ENCODE measurements at places on chromosomes 6 and 20.

DNA sequence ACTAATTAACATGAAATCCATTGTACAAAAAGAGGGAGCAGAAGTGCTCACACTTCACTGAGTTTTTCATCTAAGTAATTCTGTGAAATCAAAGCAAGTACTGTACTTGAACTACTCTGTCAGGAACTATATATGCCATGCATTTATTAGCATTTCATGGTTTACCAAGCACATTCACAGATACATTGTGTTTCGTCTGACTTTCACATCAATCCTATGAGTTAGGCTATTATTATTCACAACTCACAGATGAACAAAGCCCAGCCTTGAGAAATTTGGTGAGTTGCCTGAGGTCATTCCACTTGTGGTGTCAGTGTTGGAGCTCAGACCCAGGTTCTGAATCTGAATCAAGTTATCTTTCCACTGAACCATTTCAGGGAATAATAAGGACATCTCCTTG lies 33.7 kb upstream of the TENT5A start:
- DNase-seq, result no peak

DNA sequence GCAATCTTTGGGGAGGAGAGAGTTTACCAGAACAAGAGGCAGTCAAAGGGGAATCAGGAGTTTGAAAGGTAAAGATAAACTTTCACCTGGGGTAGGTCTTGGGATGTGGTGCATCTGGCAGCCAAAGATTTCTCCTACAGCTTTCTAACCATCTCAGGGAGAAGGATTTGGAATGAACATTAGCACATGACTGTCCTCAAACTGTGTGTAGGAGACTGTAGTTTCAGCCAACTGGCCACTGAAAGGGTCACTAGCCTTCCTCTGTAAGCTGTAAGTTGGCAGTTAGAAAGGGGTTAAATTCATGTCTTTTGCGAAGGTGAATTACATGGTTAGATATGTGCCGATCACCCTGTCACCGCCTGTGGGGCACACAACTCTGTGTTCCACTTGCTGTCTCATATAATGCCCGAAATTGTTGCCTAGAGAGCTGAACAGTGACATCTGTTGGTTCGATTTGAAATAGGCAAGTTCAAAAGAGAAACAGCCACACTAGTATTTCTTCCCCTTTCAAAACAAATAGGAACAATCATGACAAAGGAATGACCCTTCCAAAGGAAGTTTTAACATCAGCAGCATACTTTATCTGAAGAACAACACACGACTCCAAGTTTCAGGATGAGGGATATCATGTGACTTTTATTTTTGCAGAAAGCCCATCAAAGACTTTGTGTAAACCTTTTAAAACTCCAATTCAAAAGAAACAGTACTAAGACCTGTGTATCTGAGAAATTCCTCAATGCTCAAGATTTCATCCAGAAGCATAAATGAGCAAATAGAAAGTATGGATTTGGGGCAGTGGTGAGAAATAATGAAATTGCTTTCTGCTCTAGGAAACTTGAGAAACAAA lies 1.1 kb upstream of the OPN5 start:
- peak; percentile 38 for DNase-seq

GRCh38 chr20:10769700-10770099 lies 95.9 kb upstream of the JAG1 start:
- DNase-seq, result no peak

- no peak for DNase-seq
Measured at GRCh38 chr6:119186490-119186889, 108.0 kb upstream of the FAM184A start.

- DNase-seq, result no peak
Measured at GRCh38 chr6:7505189-7505699, 36.2 kb upstream of the DSP start.

- DNase-seq, result no peak
Measured at GRCh38 chr6:136362421-136363356, 73.0 kb upstream of the BCLAF1 start.

GRCh38 chr6:11975353-11975977 lies 36.6 kb upstream of the HIVEP1 start:
- peak; percentile 66 for DNase-seq

- DNase-seq, result no peak
Measured at GRCh38 chr20:62543470-62544302, 67.9 kb upstream of the GATA5 start.

- DNase-seq, result peak; percentile 58
Measured at GRCh38 chr6:6006428-6007365, at the start of gene NRN1. TSS of gene NRN1 (minus strand) at chr6:6006925. CDS start at chr6:6006749, 176 bp downstream.

DNA sequence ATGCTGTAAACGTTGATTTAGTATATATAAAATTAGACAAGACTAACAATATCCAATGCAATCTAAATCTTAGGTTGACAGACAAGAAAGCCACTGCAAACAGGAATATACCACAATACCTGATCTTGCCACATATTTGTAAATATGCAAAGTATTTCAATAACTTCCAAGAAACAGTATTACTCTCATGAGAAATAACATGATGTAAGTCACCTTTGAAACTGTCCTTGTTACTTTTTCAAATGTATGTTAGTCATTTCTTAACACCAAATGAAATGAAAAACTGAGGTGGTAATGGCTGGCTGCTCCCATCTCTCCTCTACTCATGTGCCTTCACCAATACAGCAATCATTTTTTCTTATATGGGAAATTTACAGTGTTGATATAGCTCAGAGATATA lies 118.7 kb downstream of the ATG5 start:
- DNase-seq, result peak; percentile 39

- DNase-seq, result no peak
Measured at GRCh38 chr6:90103056-90103800, 193.4 kb downstream of the BACH2 start.

DNA sequence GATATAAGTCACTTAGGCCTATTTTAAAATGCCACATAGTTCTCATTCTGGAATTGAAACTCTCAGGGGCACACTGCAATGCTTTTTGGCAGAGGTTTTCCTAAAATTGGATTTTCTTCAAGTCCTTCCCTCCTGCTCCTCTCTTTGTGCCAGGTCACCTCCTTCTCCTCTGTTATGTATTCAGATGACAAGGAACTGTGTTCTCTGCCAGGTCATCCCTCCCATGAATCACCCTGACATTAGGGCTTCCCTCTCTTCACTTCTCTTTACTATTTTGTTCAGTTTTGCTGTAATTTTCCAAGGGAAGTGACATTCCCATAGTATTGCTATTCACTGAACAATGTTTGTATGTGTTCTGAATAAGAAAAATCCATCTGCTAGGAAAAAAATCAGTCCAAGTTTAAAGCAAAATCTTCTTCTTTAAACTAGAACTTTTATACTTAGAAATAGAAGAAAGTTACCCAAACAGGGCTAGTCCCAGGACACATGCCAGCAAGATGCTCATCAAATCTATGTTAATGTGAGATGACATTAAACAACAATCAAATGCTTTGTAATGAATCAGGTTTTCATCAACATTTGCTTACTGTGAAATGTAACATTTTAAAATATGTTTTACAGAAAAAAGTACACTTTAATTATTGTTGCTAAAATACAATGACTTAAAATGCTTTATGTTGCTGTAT lies 461.1 kb downstream of the MMUT start:
- no peak for DNase-seq

DNA sequence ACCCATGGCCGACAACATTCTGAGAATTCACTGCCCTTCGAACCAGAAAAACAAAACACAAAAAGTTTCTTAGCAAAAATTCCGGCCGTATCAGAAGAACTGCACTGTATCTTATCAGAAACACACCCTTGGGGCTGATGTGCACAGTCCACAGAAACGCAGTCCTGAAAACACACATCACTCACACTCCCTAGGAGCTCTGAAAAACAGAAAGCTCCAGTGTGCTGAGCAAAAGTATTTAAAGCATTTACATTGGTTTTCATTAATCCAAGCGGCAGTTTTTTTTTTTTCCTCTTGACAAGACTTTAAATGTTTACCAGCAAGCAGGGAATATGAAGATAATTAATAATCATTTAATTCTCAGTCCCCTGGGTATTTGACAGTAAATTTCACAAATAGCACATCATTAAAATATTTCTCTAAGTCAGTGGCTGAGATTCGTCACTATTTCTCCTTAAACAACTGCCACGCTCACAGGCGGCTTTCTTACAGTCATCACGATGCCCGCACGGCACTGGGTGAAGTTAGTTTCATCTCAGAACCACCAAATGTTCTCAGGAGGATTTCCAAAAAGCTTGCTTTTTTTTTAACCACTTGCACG lies 13.3 kb downstream of the NFATC2 start:
- DNase-seq, result no peak

DNA sequence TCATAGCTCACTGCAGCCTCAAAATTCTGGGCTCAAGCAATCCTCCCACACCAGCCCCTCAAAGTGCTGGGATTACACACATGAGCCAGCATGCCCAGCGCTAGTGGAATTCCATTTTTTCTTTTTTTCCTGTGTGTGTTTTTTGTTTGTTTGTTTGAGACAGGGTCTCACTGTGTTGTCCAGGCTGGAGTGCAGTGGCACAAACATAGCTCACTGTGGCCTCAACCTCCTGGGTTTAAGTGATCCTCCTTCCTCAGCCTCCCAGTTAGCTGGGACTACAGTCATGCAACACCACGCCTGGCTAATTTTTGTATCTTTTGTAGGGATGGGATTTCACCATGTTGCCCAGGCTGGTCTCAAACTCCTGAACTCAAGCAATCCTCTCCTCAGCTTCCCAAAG lies 14.1 kb upstream of the PARD6B start:
- no peak for DNase-seq

DNA sequence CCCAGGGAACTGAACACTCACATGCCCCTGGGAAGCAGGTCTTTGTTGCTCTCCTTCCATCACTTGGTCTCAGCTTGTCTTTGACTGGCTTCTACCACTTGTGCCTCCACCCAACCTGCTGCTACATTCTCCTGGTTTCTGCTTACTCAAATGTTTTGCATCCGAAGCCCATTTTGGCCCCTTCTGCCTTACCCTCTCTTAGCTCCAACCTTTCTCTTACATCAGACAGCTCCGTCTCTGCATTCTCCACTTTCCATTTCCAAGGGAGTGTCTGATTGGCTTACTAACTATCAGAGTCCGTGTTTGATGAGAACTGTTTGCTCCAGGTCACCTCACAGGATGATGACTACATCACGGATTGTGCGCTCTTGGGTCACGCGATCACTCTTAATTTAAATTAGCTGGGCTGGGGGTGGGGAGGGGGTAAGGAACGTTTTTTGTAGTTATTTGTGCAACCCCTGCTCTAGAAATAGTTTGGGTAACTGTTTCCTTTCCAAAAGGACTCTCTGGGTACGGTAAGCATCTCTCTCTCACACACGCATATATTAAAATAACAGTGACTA lies 844 bp upstream of the ABRACL start:
- peak; percentile 71 for DNase-seq

DNA sequence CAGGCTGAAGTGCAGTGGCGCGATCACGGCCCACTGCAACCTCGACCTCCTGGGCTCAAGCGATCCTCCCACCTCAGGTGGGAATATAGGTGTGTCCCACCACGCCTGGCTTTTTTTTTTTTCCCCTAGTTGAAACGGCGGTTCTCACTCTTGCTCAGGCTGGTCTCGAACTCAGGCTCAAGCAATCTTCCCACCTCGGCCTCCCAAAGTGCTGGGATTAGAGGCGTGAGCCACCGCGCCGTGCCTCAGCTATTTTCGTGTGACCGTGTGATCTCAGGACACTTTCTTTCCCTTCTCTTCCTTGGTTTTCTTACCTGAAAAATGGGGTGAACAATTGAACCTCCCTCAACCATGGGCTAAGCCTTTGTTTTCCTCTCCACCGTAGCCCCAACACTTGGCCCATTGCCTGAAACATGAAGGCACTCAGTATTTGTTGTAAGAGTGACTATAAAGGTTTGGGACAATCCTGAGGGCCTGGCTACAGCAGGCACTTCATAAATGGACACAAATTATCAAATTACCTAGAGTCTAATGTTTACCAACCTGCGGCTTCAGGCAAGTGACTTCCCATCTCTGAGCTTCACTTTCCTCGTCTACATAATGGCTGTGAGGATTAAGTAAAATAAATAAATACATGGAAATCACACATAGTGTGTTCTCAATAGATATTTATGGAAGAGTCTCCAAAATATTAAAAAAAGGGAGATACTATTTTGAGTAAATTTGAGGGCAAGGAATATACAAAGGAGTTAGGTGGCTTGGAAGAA lies 31.4 kb upstream of the ID1 start:
- no peak for DNase-seq

- DNase-seq, result no peak
Measured at GRCh38 chr6:52543729-52544601, 32.9 kb downstream of the TRAM2 start.

DNA sequence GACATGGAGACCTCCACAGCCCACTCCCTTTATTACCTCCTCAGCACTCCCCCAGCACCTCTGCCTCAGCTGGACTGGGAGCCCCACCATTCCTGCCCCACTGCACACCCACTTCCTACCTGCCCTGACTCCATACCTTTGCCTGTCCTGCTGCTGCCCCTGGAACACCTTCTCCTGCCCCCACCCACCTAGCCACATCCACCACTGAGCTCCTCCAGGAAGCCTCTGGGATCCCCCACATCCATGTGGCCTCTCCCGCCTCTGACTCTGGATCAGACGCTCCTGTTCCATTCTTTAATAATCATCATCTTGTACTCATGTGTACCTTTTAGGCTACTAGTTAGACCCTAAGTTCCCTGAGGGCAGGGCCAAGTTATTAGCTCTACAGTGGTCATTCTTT lies 2.2 kb upstream of the SDCBP2 start:
- no peak for DNase-seq

- no peak for DNase-seq
Measured at GRCh38 chr6:26576407-26576843, 20.3 kb upstream of the ABT1 start.

- DNase-seq, result no peak
Measured at GRCh38 chr20:11796026-11796425, 121.7 kb upstream of the BTBD3 start.

DNA sequence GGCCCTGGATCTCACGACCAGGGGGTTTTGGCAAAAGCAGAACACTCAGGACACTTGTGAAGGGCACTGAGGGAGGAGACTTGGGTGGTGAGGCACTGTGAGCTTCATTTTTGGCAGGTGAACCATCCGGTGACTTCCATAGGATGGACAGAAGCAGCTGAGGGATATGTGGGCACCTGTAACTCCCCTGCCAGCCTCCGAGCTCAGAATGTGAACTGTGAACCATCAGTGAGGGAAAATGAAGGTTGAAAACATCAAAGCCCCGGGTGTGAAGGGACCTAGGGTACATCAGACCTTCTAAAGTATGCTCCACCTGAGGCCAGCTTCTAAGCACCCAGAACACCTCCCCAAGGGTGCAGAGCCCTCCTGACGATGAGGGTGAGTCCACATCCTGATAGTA lies 53.2 kb downstream of the FAXC start:
- no peak for DNase-seq

GRCh38 chr6:158019416-158019815 lies 37.8 kb downstream of the SYNJ2 start:
- DNase-seq, result no peak

GRCh38 chr6:44250067-44250717 lies 3.3 kb downstream of the HSP90AB1 start:
- DNase-seq, result no peak

- DNase-seq, result no peak
Measured at GRCh38 chr20:49874696-49875095, 40.6 kb downstream of the SPATA2 start.

DNA sequence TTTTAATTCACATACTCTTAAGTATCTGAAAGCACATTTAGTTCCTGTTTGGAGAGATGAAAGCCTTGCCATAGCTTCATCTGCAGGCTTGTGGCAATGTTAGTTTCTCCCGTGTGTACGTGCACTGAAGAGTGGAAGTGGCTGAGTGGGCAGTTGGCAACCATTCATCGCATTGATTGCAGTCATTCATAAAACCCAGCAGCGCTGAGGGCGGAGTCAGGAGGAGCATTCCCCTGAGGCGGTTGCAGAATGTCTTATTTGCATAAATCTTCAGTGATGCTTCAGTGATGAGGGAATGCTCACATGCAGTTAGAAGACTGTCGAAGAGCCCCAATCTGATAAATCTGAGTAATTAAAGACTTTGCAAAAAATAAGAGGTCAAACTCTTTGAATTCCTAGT lies 79.1 kb downstream of the RIMS1 start:
- no peak for DNase-seq

Data from GM13977 (cell line).